ENCODE measurements at places on chromosomes 2 and 18. TPM values are rescaled to one million over a fixed set of nuclear protein-coding genes. Genes with fewer than 3 reads are reported as not detected.
A peak's percentile ranks its signal among the peaks of the same experiment; 100 is the strongest.

DNA sequence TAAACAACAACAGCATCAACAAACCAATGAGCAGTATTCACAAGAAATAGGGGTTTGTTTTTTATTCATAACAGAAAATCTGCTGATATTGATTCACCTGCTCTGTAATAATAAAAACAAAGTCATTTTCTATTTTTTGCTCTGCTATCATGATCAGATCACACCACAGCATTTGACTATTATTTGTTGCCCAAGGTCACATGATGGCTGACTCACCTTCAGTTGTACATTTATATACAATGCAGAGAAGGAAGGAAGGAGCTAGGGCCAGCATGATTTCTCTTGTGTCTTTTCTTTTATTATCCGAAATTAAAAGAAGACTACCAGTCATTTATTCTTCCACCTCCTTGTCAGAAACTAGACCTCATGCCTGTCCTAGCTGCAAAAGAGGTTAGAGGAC lies 1427.7 kb upstream of the CELF4 start:
- no peak for DNase-seq

DNA sequence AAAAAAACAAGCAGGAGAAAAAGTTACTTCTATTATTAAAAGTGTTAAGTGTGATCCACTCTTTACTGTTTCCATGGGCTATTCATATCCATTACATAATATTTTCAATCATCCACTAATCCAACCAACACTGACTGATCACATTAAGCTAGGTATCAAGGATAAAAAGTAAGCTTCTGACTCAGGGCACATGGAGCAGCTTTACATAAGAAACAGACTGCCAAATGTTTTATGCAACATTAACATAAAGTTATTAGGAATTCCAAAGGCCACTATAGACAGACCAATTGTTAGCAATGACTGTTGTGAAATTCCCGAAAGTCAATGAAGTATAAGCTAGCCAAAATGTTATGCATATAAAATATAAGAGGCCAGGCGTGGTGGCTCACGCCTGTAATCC lies 277.6 kb downstream of the ZEB2 start:
- DNase-seq, result no peak

DNA sequence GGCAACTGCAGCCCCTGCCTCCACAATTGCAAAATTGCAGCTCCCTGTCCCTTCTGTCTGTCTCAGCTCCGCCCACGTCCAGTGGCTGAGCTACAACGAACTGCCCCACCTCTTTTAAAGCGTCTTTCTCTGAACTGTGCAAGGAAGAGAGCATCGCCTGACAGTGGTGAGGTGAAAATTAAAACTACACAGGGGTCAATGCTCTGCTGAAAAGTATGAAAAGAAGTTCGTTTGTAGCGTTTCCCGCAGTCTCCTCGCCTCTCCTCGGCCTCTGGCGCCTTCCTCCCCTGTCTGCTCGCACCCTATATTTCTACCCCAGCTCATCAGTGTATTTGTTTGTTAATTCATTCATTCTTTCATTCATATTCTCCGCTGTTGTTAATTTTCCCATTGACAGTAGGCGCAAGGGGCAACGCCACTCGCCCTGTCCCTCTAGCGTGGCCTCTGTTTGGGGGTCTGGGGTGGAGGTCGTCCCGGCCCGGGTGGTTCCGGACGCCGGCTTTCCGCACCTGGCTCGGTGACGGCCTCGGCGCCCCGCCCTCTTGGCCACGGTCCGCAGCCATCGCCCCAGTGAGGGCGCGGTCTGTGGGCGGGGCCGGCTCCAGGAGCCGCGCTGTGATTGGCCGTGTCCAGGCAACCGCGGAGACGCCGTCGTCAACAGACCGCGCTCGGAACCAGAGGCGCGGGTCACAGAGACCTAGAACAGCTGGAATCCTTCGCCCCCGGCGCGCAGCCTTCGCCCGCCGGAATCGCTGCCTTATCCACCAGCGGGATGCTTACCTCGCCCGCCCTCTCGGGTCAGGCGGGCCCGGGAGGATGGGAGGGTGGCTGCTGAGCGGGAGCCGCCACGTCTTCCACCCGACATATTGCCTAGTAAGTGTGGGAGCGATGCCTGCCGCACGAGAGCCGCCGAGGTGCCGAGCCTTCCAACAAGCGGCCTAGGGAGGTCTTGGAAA lies at the start of gene VWA3B:
VWA3B (plus strand) TSS at position 677 of the 956 bp plus-strand sequence. CDS start 5,926 bp downstream, outside the sequence.
- peak; percentile 64 for DNase-seq

Gene MFSD2B
- 0.67 TPM for total RNA-seq

Gene SULT1C4
- total RNA-seq, result 12.5 TPM

Gene SERPINB10
- not detected for total RNA-seq

- DNase-seq, result no peak
Measured at GRCh38 chr18:55024564-55024963, 65.3 kb upstream of the CCDC68 start.

Gene TNFAIP6
- 14.4 TPM for total RNA-seq

DNA sequence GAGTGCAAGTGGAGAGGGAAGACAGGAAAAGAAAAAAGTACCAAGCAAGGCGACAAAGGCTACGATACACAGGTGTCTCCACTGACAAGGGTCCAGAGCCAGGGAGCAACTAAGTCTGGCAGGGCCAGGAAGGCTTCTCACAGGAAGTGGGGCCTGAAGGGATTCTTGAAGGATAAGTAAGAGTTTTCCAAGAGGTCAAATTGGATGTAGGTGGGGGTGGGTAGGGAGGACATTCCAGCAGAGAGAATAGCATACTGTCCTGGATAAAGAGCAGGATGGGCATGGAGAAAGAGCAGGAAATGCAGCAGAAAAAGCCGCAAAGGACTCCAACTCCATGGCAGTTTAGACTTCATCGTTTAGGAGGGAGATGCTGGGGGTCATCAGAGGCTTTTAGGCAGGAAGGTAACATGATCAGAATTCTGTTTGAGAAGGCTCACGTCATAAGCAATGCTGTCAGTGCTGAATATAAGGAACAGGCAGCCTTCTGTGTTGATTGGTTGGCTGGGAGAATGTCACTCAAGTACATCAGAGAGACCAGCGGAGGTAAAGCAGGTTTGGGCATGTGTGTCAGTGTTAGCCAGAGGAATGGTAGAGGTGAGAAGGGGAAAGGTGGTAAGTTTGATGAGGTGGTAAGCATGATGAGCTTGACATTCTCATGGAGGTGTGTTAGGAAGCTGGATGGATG lies 35.1 kb downstream of the ARHGAP25 start:
- DNase-seq, result no peak

DNA sequence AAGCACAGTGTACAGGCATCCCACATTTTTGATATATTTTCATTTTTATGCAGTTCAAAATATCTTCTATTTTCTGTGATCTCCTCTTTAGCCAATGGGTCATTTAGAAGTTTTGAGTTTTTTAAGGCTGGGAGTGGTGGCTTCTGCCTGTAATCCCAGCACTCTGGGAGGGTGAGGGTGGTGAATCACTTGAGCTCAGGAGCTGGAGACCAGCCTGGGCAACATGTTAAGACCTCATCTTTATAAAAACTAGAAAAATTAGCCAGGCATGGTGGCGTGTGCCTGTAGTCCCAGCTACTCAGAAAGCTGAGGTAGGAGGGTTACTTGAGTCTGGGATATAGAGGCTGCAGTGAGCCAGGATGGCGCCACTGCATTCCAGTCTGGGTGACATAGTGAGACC lies 17.8 kb downstream of the UBR3 start:
- DNase-seq, result no peak

- no peak for DNase-seq
Measured at GRCh38 chr18:74290021-74290420, 1.7 kb downstream of the CYB5A start.

- no peak for DNase-seq
Measured at GRCh38 chr2:230827774-230828271, 36.9 kb upstream of the ITM2C start.

DNA sequence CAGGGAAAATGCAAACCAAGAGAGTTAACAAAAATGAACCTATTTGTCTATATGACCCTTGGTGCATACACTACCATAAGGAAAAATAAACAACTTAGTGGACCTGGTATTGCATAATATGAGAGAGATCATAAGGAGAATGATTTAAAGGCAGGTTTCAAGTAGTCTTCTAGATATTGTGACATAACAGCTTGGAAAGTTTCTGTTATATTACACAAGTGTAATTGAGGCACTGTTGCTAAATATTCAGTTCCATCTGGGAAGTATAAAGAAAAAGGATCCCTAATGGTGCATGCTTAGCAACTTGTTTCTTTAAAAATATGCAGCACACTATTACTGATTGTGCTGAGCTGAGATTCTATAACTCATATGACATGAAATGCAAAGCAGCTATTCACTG lies 252.2 kb upstream of the SPHKAP start:
- no peak for DNase-seq

Gene NLRC4
- total RNA-seq, result 3.1 TPM

Gene CTIF
- 81.9 TPM for total RNA-seq

Gene GRHL1
- total RNA-seq, result 1.5 TPM

Gene KLHL29
- 31.7 TPM for total RNA-seq

- no peak for DNase-seq
Measured at GRCh38 chr18:56146565-56146964, 491.8 kb downstream of the TXNL1 start.

- no peak for DNase-seq
Measured at GRCh38 chr2:164456619-164457018, 164.7 kb downstream of the GRB14 start.

DNA sequence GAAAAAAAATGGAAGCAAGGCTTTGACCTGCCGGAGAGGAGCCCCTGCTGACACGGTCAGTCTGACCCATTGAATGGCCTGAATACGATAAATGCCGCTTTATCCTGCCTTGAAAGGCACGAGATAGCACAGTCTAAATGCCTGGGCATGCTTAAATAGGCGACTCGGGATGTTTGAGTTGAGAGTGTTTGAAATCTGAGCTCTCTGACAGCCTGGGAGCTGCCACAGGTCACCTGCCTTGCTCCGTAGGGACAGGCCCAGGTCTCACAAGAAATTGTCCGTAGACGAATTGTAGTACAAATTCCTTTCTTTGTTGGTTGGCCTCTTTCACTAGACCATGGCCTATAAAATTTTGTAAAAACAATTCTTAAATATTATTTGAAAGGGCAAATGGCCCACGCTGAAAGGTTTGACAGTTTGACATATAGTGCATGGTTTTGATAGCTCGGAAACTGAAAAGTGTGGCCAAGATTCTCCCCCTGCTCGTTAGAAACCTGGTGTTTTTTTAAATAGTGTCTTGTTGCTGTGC lies 72.8 kb downstream of the MEIS1 start:
- no peak for DNase-seq

GRCh38 chr2:158142568-158143332 lies 41.1 kb downstream of the UPP2 start:
- no peak for DNase-seq

- DNase-seq, result no peak
Measured at GRCh38 chr2:29522951-29523669, 398.3 kb downstream of the ALK start.

Gene SLC16A14
- total RNA-seq, result 7.4 TPM

Gene RNU2-63P
- 10.3 TPM for total RNA-seq

GRCh38 chr2:74984947-74985637 lies 26.6 kb downstream of the POLE4 start:
- no peak for DNase-seq

DNA sequence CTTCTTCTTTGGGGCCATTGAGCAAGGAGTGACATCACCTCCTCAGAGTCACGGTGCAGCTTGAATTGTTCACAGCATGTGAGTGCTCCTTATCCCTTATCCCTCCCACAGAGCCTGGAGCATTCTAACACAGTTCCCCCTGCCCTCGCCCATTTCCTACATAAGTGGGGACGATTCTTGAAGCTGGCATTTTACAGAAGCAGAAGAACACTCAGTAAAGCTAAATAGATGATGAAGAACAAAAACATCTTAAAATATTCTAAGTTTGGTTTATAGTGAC lies 135.8 kb upstream of the APCDD1 start:
- DNase-seq, result no peak

Gene ASIC4
- total RNA-seq, result 0.31 TPM

Gene FRZB
- total RNA-seq, result 17.1 TPM

DNA sequence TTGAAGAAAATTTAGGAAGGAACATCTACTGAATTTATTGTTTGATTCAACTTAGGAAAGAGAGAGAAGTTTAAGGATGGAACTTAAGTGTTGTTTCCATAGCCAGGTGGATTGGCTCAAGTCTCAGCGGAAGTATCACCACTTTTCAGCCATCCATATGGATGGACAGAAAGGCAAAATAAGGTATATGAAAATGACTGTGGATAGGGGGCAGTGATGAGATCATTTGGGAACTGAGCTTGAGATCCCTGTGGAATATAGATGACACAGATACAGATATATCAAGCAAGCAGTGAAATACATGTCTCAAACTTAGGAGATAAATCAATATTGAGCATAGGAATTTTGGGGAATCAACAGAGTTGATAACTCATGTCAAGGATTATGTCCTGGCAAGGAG lies 1462.7 kb upstream of the NXPH2 start:
- DNase-seq, result no peak

GRCh38 chr2:61814539-61815160 lies 39.2 kb downstream of the FAM161A start:
- no peak for DNase-seq
